Stimulated activated CD4-positive, alpha-beta T cell treated with anti-CD3 and anti-CD28 coated beads, TNF-alpha, amount 100 ng/mL, for 4 hours (primary cell): ENCODE measurements at places on chromosomes 2 and 18.

DNA sequence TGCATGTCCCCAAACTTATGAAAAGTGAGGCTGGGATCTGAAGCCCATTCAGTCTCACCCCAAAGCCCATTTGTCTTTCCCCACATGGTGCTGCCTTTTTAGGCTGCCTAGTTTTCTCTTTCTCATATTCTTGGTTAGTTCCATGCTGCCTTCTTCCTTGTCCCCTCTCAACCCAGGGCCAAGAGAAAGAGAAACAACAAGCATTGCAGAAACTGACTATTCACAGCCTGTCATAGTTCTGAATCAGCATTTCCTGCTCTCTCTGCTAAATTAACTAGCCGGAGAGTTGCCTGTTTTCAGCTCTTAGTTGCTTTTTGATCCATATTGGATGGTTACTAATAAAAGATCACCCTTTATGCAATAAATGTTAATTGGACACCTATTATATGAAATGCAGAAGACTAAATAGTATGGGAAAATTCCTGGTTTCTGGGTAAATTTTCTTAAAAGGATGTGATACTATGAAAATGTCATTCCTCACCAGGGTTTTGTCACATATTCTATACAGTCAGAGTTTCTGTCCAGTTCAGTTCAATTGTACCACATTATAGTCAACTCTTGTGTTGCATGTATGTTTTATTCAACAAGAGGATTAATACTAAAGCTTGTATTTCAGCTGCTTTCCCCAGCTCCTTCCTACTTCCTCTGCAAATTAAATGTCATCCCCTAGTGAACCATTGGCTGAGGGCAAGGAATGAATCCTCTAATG is 246.5 kb downstream of the GALR1 start:
- DNase-seq, result no peak

DNA sequence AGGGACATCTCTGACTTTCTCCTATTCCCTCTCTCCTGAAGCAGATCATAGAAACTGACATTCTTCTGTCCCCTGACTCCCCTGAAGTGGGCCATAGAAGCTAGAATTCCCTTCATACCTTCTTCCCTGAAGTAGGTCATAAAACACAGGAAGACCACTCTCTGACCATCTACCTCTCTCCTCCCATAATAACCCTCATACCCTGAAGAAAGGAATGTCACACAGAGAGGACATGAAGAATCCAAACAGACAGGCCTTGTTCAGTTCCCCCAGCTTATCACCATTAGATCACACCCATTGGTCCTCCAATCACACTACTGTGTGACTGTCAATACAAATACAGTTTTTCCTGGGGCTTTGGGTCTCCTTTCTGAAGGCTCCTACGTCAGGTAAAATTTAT is 347.1 kb downstream of the DLGAP1 start:
- no peak for DNase-seq

DNA sequence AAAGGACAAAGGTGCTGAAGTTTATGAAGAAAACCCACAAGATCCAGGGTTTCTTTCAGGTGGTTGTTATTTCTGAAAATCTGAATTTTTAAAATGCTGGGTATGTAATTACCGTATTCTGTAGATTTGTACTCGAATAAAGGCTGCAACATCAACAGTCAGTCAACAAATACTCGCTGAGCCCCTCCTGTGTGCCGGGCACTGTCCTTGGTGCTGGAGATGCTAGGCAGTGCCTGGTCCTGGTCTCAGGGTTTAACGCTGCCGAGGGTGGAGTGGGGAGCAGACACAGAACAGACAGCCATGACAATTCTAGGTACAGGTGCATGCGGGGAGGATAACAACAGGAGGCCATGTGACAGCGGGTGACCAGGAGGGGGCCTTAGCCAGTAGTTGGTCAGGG is 27.2 kb upstream of the PDIA6 start:
- no peak for DNase-seq

- DNase-seq, result no peak
Measured at GRCh38 chr2:109182426-109182825, 53.4 kb downstream of the SH3RF3 start.

- DNase-seq, result no peak
Measured at GRCh38 chr2:176817061-176817565, 395.5 kb upstream of the HNRNPA3 start.

- no peak for DNase-seq
Measured at GRCh38 chr2:6958616-6959235, 41.5 kb downstream of the RNF144A start.

GRCh38 chr2:197786010-197786877 is 1.1 kb upstream of the BOLL start:
- DNase-seq, result no peak

- DNase-seq, result no peak
Measured at GRCh38 chr2:47300609-47301276, 102.2 kb upstream of the MSH2 start.

- no peak for DNase-seq
Measured at GRCh38 chr2:29113891-29114321, 1.3 kb upstream of the CLIP4 start.

- no peak for DNase-seq
Measured at GRCh38 chr2:19669559-19669958, 232.2 kb downstream of the TTC32 start.

DNA sequence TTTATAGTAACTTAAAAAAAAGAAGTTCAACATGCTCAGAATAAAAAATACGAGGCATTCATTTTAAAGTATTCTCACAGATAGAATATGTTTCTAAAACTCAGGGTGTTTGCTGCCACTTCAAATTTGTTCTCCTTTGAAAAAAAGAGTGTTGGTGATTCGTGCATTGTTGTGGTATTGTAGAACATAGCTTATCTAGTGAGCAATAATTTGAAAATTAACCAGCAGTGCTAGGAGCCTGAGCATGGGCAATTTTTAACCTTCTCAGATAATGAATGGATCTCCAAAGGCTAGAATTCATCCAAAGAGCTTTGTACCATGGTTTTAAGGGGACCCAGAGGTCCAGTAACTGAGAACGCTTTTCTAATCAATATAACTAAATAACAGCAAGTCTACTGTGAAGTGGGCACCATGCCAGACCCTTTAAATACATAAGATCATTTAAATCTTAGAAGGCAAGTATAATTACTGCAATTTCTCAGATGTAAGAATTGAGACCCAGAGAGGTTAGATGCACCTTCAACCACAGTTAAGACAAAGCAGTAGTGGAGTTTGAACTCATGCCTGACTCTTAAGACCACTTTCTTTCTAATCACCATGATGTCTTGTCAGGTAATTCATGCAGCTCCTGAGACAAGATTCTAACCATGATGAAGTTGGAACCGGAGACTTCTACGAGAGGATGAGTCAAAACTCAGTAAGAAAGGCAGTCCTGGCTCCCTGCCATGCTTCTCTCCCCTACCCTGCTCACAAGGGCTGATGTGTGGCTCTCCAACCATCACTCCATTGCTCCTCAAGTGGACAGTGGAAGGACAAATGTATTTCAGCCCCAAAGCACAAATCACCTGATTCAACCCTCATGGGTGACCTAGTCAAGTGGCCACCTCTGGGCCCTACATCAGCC is 3.4 kb downstream of the CYRIA start:
- DNase-seq, result no peak

DNA sequence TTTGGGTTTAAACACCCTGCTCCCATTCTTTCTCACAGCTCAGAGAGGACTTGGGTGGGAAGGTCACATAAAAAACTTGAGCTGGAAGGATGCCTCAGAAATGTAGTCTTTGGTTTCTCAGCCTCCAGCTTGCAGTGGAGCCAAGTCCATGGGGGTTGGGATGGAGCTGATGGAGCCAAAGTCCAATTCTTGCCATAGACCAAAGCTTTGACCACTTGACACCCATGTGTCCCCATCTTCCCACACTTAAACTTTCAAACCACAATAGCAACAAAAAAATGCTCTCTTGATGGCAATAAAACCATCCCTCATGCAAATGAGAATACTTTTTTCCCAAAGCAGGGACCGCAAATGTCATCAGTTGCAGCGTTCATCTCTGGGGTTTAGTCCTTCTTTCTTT is 14.7 kb upstream of the DAW1 start:
- no peak for DNase-seq

DNA sequence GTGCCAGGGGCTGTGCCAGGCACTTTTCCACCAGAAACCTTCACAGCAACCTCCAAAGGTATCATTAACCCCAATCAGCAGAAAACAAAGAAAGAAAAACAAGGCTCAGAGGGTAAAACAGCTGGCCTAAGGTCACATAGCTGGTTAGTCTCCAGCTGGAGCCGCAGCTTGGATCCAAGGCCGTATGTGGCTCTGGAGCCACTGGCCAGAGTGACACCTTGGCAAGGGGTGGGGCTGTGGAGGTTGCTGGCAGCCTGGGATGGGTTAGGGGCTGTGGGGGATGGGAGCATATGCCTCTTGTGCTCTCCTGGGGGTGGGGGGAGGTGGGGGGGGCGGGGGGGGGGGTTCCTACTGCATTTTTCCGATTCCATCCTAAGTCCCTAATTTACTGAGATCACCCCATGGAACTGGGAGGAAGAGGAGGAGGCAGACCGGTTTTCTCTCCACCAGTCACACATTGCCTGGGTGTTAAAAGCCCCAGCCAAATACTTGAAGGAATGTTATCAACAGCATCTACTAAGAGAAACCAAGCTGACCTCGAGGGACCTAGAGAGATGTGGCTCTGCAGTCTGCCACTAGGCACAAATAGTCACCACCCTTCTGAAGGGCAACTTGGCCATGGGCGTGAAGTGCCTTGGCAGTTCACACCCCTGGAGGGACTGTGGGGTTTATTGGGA is 8.0 kb downstream of the HAAO start:
- no peak for DNase-seq

- no peak for DNase-seq
Measured at GRCh38 chr2:67656875-67657274, 259.7 kb downstream of the ETAA1 start.

- no peak for DNase-seq
Measured at GRCh38 chr2:68995916-68996315, 17.1 kb upstream of the ANTXR1 start.

DNA sequence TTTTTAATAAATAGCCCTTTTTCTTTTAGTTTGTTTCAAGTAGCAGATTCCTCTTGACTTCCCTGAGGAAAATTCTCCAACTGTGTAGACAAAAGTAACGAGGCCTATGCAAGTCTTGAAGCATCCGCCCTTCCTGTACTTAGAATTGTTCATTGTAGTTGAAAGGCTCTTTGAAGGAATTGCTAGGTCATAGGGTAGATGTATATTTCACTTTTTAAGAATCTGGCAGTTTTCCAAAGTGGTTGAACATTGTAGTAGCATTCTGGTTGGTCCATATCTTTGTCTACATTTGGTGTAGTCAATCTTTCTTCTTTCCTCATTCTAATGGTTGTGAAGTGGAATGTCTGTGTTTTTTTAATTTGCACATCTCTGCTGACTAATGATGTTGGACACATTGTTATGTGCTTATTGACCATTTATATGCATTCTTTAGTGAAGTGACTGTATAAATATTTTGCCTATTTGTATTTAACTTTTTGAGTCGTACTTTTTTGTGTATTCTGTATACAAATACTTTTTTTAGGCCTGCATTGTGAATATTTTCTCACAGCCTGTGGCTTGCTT is 5.6 kb upstream of the SERPINB11 start:
- DNase-seq, result no peak

GRCh38 chr18:75047240-75047961 is 161.5 kb downstream of the PTGR3 start:
- DNase-seq, result no peak

- no peak for DNase-seq
Measured at GRCh38 chr2:37379881-37380296, 35.5 kb downstream of the QPCT start.

GRCh38 chr2:222318026-222318711 is 19.4 kb upstream of the PAX3 start:
- DNase-seq, result no peak

- DNase-seq, result no peak
Measured at GRCh38 chr2:237629739-237630138, 2.4 kb downstream of the LRRFIP1 start.

- no peak for DNase-seq
Measured at GRCh38 chr2:64832936-64833335, 156.3 kb upstream of the SLC1A4 start.

DNA sequence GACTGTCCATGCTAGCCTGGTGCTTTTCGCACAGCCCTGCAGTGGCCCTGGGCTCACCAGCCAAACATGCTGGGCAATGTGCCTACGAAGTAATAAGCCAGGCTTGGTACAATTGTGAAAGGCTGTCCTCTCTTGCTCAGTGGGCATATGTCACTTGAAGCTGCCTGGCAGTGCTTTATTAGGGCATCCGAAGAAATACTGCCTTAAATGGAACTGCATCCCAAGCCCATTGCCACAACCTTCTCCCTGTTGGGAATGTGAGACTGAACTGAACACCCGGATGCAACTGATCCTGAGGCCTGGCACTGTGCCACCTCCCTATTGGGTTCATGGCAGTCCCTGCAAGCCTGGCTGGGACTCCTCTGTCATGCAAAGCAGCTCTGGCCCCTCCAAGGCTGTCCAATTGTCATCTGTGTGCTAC is 15.9 kb downstream of the CAPG start:
- no peak for DNase-seq

GRCh38 chr18:51361130-51361860 is 163.8 kb upstream of the MEX3C start:
- DNase-seq, result no peak

DNA sequence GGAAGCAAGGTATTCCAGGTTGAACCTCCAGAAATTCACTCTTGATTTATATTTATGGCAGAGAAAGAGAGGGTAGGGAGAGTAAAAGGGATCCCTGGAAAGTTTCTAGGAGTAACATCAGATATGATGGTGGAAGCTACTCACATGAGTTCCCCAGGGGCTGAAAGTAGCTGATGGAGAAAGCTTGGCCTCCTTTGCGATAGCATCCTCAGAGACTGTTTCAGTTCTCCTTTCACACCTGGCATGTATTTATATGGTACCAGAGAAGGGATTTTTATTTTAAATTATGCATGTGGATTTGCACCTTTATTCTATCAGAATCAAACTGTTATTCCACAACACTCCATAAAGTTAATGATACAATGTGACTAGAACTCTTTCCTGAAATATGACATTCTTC is 126.3 kb upstream of the OSR1 start:
- DNase-seq, result no peak

GRCh38 chr18:74972354-74972753 is 236.6 kb downstream of the PTGR3 start:
- no peak for DNase-seq

DNA sequence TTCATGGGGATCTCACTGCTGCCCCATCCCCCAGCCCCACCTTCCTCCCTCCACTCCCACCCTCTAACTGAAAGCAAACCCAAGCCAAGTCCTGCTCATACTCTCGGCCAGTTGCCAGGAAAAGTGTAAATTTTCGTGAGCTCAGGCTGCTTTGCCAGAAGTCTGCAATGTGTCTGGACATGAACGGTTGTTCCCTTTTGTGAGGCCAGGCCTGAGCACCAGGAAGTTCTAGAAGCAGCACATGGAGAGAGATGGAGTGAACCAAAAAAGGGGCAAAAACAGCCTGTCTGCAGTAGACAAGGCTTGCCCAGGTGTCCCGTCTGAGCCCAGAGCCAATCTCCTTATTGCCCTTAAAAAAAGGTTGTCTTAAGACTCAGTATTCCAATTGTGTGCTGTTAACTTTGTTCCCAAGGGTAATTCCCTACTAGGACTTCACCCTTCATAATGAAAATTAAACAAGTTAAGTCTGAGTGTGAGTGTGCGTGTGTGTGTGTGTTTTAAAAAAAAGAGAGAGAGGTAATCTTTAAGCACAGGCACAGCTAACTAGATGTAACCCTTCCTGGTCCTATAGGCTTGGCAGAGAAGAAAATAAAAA is 247.1 kb downstream of the BCL11A start:
- no peak for DNase-seq
